ENCODE measurements at places on chromosomes 2 and 18. TPM values are rescaled to one million over a fixed set of nuclear protein-coding genes. Genes with fewer than 3 reads are reported as not detected.

Gene RBFA
- total RNA-seq = 22.9 TPM

Gene SLC30A3
- total RNA-seq = under 0.01 TPM

Gene PLA2R1
- 8.3 TPM for total RNA-seq

Gene ABCA12
- under 0.01 TPM for total RNA-seq

Gene PID1
- 8.2 TPM for total RNA-seq

Gene MAB21L4
- total RNA-seq = not detected

Gene TRIM54
- not detected for total RNA-seq

Gene YES1
- 49.5 TPM for total RNA-seq

Gene KCNS3
- 1.3 TPM for total RNA-seq

Gene SLC19A3
- total RNA-seq = 0.17 TPM

Gene NBEAL1
- 38.0 TPM for total RNA-seq

Gene NOP58
- total RNA-seq = 38.8 TPM

All from fibroblast of lung (primary cell).